ENCODE measurements at places on chromosomes 12 and 14. TPM values are rescaled to one million over a fixed set of nuclear protein-coding genes. Genes with fewer than 3 reads are reported as not detected.

GRCh38 chr14:90489306-90489705, 92.5 kb downstream of the CALM1 start:
- H3K4me1 ChIP-seq, result peaks cover 19% of the 10 kb centered on the region
- DNase-seq, result no peak
- H3K27ac ChIP-seq, result no peak overlapping the region
- H3K36me3 ChIP-seq, result no peaks in the 10 kb centered on the region
- H3K4me3 ChIP-seq, result no peak overlapping the region
- H3K27me3 ChIP-seq, result no peaks in the 10 kb centered on the region

The SYNJ2BP gene
- 25.0 TPM for total RNA-seq

The MED6 gene
- total RNA-seq, result 56.8 TPM

The GRIP1 gene
- 1.9 TPM for total RNA-seq

DNA sequence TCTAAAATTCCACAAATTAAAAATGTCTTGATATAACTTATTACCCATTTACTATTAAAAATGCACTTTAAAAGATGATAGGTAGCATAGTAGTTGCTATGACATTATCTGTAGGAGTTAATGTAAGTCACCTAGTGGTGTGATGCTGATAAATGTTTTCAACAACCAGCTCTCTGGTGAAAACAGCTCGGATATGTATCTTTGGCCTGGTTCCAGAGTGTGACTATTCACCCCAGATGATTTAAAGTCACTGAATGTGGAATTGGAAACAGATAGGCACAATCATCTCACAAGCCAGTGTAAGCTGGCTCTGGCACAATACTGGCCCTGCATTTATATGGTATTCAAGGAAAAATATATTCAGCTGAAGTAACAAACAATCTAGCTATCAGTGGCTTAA, 9.2 kb upstream of the CCDC196 start:
- no peaks in the 10 kb centered on the region for H3K4me1 ChIP-seq
- DNase-seq, result peak; percentile 21
- H3K27me3 ChIP-seq, result no peaks in the 10 kb centered on the region
- H3K4me3 ChIP-seq, result no peak overlapping the region

DNA sequence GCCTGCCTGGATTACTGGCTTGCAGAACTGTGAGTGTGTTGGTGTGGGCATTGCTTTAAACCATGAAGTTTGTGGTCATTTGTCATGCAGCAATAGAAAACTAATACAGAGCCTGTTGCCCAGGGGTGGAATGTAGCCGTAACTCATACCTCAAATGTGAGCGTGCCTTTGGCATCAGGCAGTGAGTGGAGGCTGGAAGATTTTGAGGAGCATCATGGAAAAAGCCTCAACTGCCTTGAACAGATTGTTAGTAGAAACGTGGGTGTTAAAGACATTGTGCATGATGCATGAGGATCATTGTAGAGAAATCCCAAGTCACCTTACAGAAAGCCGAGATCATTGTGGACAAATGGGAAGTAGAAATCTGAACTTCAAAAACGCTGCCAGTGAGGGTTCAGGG, 580.5 kb downstream of the AACS start:
- no peak overlapping the region for H3K27ac ChIP-seq
- H3K36me3 ChIP-seq, result no peaks in the 10 kb centered on the region
- H3K4me3 ChIP-seq, result no peak overlapping the region
- H3K4me1 ChIP-seq, result no peaks in the 10 kb centered on the region

DNA sequence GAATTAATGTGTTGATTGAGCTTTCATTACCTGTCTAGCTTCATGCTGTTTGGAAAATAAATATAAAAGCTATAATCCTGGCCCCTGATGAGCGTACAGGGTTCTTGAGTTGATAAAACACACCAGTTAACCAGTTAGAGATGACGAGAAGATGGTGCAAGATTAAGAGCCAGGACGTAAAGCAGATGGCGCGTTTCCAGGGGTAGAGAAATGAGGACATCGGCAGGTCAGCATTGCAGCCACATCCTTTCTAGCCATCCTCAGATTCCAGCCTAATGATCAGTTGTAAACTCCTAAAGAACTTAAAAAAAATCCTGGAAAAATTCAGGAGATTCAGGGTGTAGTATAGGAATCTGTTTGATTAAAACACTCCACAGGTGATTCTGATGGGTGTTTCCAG, 203.7 kb downstream of the CACNA1C start:
- no peak overlapping the region for H3K4me3 ChIP-seq
- no peaks in the 10 kb centered on the region for H3K36me3 ChIP-seq
- H3K4me1 ChIP-seq, result peaks cover 32% of the 10 kb centered on the region
- no peak for DNase-seq
- H3K27ac ChIP-seq, result no peak overlapping the region

The CEBPE gene
- not detected for total RNA-seq

- peaks cover 28% of the 10 kb centered on the region for H3K27me3 ChIP-seq
- no peak for DNase-seq
- H3K27ac ChIP-seq, result no peak overlapping the region
- H3K4me1 ChIP-seq, result peaks cover 6% of the 10 kb centered on the region
- no peak overlapping the region for H3K4me3 ChIP-seq
- H3K36me3 ChIP-seq, result no peaks in the 10 kb centered on the region
Measured at GRCh38 chr12:109304485-109304884, 4.6 kb downstream of the FOXN4 start.

DNA sequence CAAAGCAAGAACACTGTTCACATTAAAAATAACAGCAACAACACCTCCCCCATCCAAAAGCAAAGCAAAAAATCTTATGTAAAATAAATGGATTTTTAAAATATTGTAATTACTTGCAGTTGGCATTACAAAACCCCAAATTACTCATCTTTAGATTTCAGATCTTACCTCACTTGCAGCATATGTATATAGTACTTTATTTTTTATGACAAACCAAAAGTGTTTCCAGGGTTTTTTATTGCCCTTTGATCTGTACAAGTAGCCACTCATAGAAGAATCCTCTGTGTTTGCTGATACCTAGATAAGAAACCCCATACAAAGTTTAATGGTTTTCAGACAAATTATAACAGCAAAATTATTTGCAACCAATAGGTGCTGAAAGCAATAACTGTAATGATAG, 12.2 kb upstream of the NR2C1 start:
- DNase-seq, result no peak
- H3K27ac ChIP-seq, result no peak overlapping the region
- H3K4me1 ChIP-seq, result no peaks in the 10 kb centered on the region
- H3K27me3 ChIP-seq, result no peaks in the 10 kb centered on the region
- no peaks in the 10 kb centered on the region for H3K36me3 ChIP-seq

The TAS2R13 gene
- total RNA-seq, result 1.5 TPM

DNA sequence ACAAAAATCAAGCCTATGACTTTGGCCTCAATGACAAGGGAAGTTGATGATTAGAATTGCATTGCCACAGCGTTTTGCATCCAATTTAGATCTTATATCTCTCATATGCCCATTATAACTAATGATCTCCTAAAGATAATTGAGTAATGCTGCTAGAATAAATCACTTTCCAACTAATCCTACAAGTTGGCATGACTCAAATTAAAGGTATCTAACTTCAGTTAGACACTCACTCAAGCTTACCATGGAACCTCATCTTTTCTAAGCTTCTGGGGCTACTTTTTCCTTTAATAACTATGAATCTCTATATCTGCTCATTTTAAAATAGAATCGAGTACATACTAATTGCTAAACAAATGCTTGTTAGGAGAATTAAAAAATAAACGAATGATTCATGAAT, 427.8 kb downstream of the BTG1 start:
- DNase-seq, result no peak
- no peak overlapping the region for H3K4me3 ChIP-seq
- H3K27ac ChIP-seq, result no peak overlapping the region
- H3K4me1 ChIP-seq, result no peaks in the 10 kb centered on the region
- H3K36me3 ChIP-seq, result no peaks in the 10 kb centered on the region

DNA sequence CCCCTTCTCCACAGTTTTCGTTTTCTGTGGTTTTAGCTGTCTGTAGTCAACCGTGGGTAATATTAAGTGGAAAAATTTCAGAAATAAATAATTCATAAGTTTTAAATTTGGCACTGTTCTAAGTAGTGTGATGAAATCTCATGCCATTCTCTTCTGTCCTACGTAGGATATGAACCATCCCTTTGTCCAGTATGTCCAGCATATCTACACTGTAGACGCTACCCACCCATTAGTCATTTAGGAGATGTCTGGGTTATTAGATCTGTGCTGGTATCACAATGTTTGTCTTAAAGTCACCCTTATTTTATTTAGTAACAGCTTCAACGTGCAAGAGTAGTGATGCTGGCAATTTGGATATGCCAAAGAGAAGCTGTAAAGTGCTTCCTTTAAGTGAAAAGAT, 44.7 kb downstream of the ATF7IP start:
- H3K4me1 ChIP-seq, result peaks cover 17% of the 10 kb centered on the region
- peaks cover 7% of the 10 kb centered on the region for H3K36me3 ChIP-seq
- H3K27ac ChIP-seq, result no peak overlapping the region
- H3K4me3 ChIP-seq, result no peak overlapping the region

DNA sequence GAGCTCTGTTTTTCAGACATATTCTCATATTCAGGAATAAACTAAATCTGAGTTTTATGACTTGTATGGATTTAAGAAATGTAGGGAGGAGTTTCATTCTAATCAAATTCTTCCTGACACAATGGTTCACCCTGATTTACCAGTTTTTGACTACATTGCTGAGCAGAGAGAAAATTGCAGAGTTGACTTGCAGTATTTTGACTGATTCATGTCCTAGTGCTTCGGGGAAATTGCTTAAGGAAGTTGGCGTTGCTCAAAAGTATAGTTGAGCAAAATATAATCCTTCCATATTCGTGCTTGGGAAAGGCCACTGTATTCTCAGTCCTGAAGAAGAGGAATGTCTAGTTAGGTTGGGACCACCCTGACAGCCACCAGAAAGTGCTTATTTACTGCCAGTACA, 1.3 kb upstream of the TWF1 start:
- peak overlapping the region; percentile 97 for H3K27ac ChIP-seq
- H3K36me3 ChIP-seq, result peaks cover under 1% of the 10 kb centered on the region
- H3K27me3 ChIP-seq, result no peaks in the 10 kb centered on the region
- peaks cover 15% of the 10 kb centered on the region for H3K4me1 ChIP-seq

GRCh38 chr12:105804591-105805265, 334.0 kb downstream of the NUAK1 start:
- H3K4me1 ChIP-seq, result no peaks in the 10 kb centered on the region
- no peaks in the 10 kb centered on the region for H3K36me3 ChIP-seq
- no peaks in the 10 kb centered on the region for H3K27me3 ChIP-seq
- no peak overlapping the region for H3K27ac ChIP-seq

The MOAP1 gene
- total RNA-seq, result 32.4 TPM

DNA sequence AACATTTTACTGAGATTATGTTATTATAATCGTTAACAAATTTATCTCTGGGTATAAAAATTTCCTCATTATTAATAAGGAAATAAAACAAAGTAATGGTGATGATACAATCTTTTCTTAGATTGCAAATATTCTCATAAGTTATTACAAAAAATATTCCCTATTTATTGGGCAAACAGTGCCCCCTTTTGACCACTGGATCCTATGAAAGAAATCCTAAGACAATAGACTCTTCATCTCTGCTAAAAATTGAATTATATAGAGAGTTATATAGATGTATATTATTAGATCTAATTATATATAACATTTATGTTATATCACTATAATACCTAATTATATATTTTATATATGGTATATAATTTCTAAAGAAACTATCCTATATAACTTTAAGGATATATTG, 94.2 kb upstream of the FGD4 start:
- H3K36me3 ChIP-seq, result peaks cover 4% of the 10 kb centered on the region
- peak overlapping the region; percentile 49 for H3K27ac ChIP-seq
- no peaks in the 10 kb centered on the region for H3K27me3 ChIP-seq
- peaks cover 20% of the 10 kb centered on the region for H3K4me1 ChIP-seq
- H3K4me3 ChIP-seq, result no peak overlapping the region
- DNase-seq, result peak; percentile 64

DNA sequence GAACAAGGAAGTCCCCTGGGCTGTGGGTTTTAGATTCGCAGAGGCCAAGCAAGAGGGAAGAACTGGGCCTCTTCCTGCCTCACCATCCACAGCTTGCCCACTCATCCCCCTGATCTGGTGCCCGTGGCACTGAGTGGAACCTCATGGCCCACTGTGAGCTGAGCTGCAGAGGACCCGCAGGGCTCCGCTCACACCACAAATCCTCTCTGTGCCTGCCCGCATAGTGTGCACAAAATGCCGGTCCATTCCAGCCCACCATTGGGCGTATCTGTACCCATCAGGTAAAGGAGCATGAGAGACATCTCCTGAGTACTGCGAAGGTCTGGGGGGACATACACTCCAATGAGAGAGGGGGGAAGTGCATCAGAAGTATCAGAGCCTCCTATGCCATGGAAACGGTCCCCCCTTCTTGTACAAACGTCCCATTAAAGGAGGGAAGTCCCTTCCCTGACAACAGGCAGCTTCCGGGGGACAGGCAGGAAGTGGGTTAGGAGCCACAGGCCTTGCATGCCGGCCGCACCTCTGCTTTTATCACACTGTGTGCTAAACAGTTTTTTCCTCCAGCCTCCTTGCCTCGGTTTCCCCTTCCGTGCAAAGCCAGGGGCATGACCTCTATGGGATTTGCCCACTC, 309.4 kb upstream of the DIO3 start:
- H3K27ac ChIP-seq, result no peak overlapping the region
- H3K4me3 ChIP-seq, result no peak overlapping the region
- no peaks in the 10 kb centered on the region for H3K4me1 ChIP-seq

- peaks cover 34% of the 10 kb centered on the region for H3K27me3 ChIP-seq
- no peaks in the 10 kb centered on the region for H3K4me1 ChIP-seq
- no peak for DNase-seq
- H3K4me3 ChIP-seq, result no peak overlapping the region
Measured at GRCh38 chr12:108289350-108290161, 49.6 kb downstream of the CMKLR1 start.

- no peaks in the 10 kb centered on the region for H3K36me3 ChIP-seq
- no peaks in the 10 kb centered on the region for H3K4me1 ChIP-seq
- H3K27me3 ChIP-seq, result no peaks in the 10 kb centered on the region
- no peak overlapping the region for H3K27ac ChIP-seq
- DNase-seq, result no peak
- no peak overlapping the region for H3K4me3 ChIP-seq
Measured at GRCh38 chr14:100770605-100771120, 44.0 kb downstream of the DLK1 start.

The NANOG gene
- not detected for total RNA-seq

- H3K4me3 ChIP-seq, result no peak overlapping the region
- H3K36me3 ChIP-seq, result no peaks in the 10 kb centered on the region
- H3K27me3 ChIP-seq, result no peaks in the 10 kb centered on the region
- peak; percentile 14 for DNase-seq
Measured at GRCh38 chr12:104669089-104669721, 212.5 kb downstream of the CHST11 start.

- H3K27me3 ChIP-seq, result no peaks in the 10 kb centered on the region
- H3K36me3 ChIP-seq, result peaks cover 45% of the 10 kb centered on the region
- H3K4me3 ChIP-seq, result no peak overlapping the region
- H3K27ac ChIP-seq, result no peak overlapping the region
- H3K4me1 ChIP-seq, result no peaks in the 10 kb centered on the region
Measured at GRCh38 chr12:53313996-53314395, 7.4 kb downstream of the AAAS start.

- H3K4me3 ChIP-seq, result no peak overlapping the region
- H3K36me3 ChIP-seq, result no peaks in the 10 kb centered on the region
- H3K27ac ChIP-seq, result no peak overlapping the region
- no peaks in the 10 kb centered on the region for H3K27me3 ChIP-seq
- peaks cover 7% of the 10 kb centered on the region for H3K4me1 ChIP-seq
- DNase-seq, result no peak
Measured at GRCh38 chr12:49865109-49865781, 22.3 kb upstream of the BCDIN3D start.

- H3K36me3 ChIP-seq, result no peaks in the 10 kb centered on the region
- no peak for DNase-seq
- no peak overlapping the region for H3K27ac ChIP-seq
Measured at GRCh38 chr12:47017041-47017713, 62.2 kb upstream of the PCED1B start.

The PTPRB gene
- not detected for total RNA-seq

The FGF6 gene
- not detected for total RNA-seq

- H3K27ac ChIP-seq, result peak overlapping the region; percentile 6
- peaks cover 32% of the 10 kb centered on the region for H3K4me1 ChIP-seq
- DNase-seq, result no peak
- no peaks in the 10 kb centered on the region for H3K27me3 ChIP-seq
Measured at GRCh38 chr14:52878469-52878868, 72.4 kb downstream of the FERMT2 start.
